ENCODE measurements at places on chromosomes 3 and 15.

- no peak for DNase-seq
These were observed 356.5 kb upstream of the IL12A start for GRCh38 chr3:159632128-159632527.

- no peak for DNase-seq
These were observed 52.6 kb upstream of the CP start for GRCh38 chr3:149274220-149274619.

DNA sequence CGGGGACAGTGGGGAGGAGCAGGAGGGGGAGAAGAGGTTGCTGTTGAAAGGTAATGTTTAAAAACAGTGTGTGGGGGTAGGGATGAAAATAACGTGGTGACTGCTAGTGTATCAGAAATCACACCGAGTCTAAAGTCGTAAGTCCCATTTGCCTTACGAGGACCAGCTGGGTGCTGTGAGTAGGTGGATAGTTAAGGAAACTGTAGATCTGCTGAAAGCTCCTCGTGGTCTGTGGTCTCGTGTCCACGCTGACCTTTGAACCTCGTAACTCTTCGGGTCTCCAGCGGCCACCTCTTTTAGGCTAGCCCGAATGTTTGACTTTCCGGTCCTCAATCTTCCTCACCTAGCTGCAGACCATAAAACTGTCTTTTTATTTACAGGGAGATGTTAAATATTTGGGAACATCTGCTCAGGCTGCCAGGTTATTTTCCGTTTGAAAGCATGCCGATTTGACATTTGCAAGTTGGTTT, 29.3 kb upstream of the ST3GAL6 start:
- no peak for DNase-seq

GRCh38 chr3:123449102-123449996, 459 bp upstream of the ADCY5 start:
- no peak for DNase-seq

DNA sequence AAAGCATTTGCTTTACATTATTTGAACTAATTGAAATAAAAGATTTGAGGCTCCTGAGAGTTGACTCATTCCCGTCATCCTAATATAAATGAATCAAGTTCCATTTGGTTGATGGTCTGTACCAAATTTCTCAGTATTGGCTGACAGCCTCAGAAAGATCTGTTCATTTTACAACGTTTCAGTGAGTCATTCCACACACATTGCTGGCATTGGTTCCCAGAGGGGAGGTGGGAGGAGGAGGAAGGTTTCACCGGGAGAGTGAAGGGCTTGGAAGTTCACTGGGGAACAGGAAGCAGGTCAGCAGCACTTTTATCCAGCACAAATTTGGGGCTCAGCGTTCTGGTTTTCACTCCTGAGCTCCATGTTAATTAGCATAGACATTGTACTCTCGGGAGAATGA, 176.7 kb upstream of the CADPS start:
- peak; percentile 41 for DNase-seq

DNA sequence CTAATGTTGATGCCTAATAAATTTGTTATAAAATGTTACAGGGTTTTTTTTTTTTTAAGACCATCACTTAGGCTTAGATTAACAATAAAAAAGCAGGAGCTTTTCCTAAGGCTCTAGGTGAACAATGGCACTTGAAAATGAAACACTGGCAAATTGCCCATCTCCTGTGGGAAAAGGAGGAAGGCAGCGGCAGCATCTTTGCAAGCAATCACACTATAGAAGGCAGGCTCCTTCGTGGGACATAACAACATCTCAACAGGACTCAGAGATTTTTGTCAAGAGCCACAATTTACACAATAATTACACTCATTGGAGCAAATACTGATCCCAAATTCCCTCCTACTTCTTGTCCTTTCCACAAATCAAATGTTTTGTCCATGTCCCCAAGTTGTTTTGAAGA, 646.7 kb downstream of the ROBO2 start:
- no peak for DNase-seq

DNA sequence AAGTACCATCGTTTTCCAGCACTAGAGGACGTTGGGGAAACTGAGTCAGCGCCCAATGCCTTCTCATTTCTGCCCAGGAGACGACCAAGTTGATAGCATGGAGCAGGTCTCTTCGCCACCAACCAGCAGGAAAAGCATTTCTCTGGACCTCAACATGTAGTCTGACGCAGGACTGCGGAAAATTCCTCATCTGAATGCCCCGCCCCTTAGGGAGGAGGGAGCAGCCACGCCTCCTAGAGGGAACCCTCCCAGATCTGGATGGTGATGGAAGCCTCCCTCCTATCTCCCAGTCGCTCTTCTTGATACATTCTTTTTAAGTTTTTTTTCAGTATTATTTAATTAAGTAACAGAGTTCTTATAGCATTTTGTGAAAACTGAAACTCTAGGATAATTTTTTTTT, 17.4 kb upstream of the MINDY4B start:
- DNase-seq: peak; percentile 39

- no peak for DNase-seq
These were observed 12.2 kb downstream of the MUC20 start for GRCh38 chr3:195732940-195733339.

GRCh38 chr3:160748231-160748630, 7.8 kb upstream of the PPM1L start:
- DNase-seq: no peak
